ENCODE measurements at places on chromosomes 7 and 10. TPM values are rescaled to one million over a fixed set of nuclear protein-coding genes. Genes with fewer than 3 reads are reported as not detected.

The EGFR gene
- 150 TPM for total RNA-seq

The AASS gene
- 8.6 TPM for total RNA-seq

The NPFFR1 gene
- total RNA-seq: not detected

The CPN1 gene
- total RNA-seq: not detected

The APBB1IP gene
- not detected for total RNA-seq

The SRRM3 gene
- 0.85 TPM for total RNA-seq

The TWIST1 gene
- 2.6 TPM for total RNA-seq

The SPACDR gene
- total RNA-seq: not detected

The FGFR2 gene
- 27.2 TPM for total RNA-seq

The CDH23 gene
- total RNA-seq: 0.35 TPM

The KCNMA1 gene
- 8.2 TPM for total RNA-seq

The CFAP46 gene
- 0.79 TPM for total RNA-seq

The LRRTM3 gene
- total RNA-seq: not detected

The ACSM6 gene
- not detected for total RNA-seq

The OR13A1 gene
- not detected for total RNA-seq

The TUBB8 gene
- total RNA-seq: not detected

The ASCC1 gene
- total RNA-seq: 26.0 TPM

The MEIG1 gene
- total RNA-seq: not detected

The CLDN4 gene
- 126 TPM for total RNA-seq

The TMEM225B gene
- not detected for total RNA-seq

The EPDR1 gene
- total RNA-seq: 3.9 TPM

The HHEX gene
- 0.63 TPM for total RNA-seq

The SLC29A4 gene
- 1.3 TPM for total RNA-seq

The FOXI2 gene
- total RNA-seq: not detected

The ABCB1 gene
- total RNA-seq: not detected

The WASHC2A gene
- 15.2 TPM for total RNA-seq

The HECTD2 gene
- 2.6 TPM for total RNA-seq

The SFTPA1 gene
- not detected for total RNA-seq

The FMC1 gene
- 9.2 TPM for total RNA-seq

The SLC26A4 gene
- not detected for total RNA-seq

The EPHB4 gene
- total RNA-seq: 74.9 TPM

The CTNNA3 gene
- total RNA-seq: not detected

The EEPD1 gene
- total RNA-seq: 0.85 TPM

The RBP4 gene
- total RNA-seq: not detected

The CDK6 gene
- total RNA-seq: 76.1 TPM

The MYOF gene
- 231 TPM for total RNA-seq

The PTTG1IP2 gene
- total RNA-seq: not detected

The ADCY1 gene
- 0.07 TPM for total RNA-seq

The NACAD gene
- total RNA-seq: 1.8 TPM

The STAG3 gene
- total RNA-seq: 0.14 TPM

The NRCAM gene
- 1.1 TPM for total RNA-seq

The FAM25C gene
- total RNA-seq: 8.0 TPM

The CFAP43 gene
- 0.09 TPM for total RNA-seq

All from airway epithelial cell (primary cell).